NT2/D1 (cell line): ENCODE measurements at places on chromosomes 2 and 18.

- DNase-seq: no peak
Observed at GRCh38 chr18:57211412-57211750, 64.5 kb downstream of the BOD1L2 start.

- DNase-seq: no peak
Observed at GRCh38 chr2:64359892-64360657, 93.9 kb upstream of the LGALSL start.

DNA sequence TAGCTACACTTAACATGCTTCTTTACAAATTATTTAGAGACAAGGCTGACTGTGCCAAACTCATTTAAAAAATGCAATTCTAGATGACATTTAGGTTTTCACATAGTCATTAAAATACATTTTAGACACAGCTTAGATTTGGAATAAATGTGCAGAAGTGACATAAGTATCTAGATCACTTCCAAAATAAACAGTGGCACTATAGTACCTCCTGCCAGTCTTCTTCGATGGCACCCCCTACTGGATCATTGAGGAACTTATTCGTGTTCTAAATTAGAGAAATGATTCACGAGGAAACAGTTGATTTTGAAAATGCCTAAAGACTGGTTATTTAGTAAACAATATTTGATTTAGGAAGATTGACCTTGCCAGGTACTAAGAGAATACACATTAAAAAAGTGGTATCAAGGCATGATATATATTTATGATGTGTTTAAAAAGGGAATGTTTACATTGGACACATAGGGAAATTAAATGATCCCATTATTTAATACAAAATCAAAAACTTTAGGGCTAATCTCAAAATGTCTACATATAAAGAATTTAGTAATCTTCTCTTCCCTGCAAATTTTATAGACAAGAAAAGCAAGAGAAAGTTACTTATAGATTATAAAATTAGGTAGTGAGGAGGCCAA, 323.9 kb downstream of the XIRP2 start:
- peak; percentile 40 for DNase-seq

- peak; percentile 40 for DNase-seq
Observed at GRCh38 chr2:104412384-104412783, 441.5 kb upstream of the POU3F3 start.

- no peak for DNase-seq
Observed at GRCh38 chr2:17934721-17935120, 56.3 kb downstream of the KCNS3 start.

DNA sequence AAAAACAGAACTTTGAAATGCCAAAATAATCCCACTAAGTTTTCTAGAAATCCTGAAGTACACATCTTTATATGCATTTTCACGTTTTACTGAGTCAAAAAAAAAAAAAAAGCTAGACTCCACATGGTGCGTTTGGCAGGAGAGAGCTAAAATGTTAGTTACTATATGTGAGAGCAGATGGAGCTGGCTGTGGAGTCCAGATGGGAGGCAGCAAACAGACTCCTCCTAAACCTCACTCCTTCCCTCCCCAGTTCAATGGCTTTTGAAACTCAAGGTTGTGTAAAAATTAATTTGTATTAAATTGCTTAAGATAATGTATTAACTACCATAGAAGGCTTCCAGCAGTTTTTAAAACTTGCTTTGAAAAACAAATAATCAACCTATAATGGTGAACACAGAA, 248.8 kb downstream of the AGPS start:
- no peak for DNase-seq

DNA sequence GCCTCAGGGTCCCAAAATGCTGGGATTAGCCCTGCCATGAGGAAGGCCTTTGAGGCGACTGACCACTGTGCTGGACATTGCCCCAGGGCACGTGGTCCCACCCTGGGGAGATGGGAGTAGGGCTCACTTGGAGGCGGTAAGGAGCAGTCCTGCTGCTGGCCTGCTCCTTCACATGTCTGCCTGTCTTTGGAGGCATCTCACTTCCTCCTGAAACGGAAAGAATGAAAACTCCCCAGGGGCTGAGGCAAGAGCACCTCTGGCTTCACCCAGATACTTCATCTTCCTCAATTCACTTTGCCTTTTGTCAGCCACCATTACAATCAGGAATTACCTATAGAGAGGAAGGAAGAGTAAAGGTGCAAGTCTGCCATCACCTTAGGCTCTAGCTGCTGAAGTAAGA, 59.9 kb upstream of the GATA6 start:
- no peak for DNase-seq

DNA sequence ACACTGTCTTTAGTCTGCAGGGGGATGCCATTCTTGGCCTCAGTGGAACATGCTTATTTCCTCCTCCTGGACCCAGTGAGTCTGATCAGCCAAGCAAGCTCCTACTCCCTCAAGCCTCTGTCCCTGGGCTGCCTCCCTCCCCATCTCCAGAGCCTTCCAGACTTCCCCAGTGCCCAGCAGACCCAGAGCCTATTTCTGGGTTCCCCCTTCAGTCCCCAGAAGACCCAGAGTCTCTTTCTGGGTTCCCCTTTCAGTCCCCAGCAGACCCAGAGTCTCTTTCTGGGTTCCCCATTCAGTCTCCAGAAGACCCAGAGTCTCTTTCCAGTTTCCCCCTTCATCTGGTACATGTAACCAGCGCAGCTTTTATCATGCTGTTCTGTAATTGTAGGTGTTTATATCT, 17.0 kb upstream of the PKDCC start:
- DNase-seq: no peak

DNA sequence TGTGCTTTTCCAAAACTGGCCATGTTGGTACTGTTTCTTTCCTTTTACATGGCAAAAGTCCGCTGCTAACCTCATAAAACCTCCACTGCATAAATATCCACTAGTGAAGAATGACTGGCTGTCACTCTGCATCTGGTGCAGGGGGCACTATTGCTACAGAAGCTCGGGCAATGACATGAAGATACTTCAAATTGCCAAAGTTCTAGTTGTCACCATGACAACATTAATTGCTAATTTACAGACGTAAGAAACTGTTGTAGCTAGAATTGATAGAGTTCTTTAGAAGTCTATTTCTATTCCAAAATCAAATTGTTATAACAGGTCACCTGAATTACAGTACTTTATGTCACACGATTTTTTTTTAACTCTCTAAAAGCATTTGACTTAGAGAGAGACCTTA, 845 bp downstream of the CFAP210 start:
- no peak for DNase-seq

DNA sequence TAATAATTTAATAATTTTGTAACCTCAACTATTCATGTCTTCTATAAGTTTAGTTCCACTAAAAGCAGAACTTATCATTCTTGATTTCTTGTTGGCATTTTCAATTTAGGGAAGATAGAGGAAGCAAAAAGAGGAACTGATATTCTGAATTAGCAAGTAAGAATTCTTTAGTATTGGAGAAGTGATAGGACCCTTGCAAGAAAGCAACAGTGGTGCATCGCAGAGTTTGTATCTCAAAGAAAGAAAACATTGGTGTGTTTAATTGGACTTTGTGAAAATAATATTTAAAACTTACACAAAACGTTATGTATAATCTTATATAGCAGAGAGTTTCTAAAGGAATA, 36.5 kb upstream of the TNFRSF11A start:
- no peak for DNase-seq

- DNase-seq: no peak
Observed at GRCh38 chr2:139798391-139798790, 1018.2 kb upstream of the NXPH2 start.

DNA sequence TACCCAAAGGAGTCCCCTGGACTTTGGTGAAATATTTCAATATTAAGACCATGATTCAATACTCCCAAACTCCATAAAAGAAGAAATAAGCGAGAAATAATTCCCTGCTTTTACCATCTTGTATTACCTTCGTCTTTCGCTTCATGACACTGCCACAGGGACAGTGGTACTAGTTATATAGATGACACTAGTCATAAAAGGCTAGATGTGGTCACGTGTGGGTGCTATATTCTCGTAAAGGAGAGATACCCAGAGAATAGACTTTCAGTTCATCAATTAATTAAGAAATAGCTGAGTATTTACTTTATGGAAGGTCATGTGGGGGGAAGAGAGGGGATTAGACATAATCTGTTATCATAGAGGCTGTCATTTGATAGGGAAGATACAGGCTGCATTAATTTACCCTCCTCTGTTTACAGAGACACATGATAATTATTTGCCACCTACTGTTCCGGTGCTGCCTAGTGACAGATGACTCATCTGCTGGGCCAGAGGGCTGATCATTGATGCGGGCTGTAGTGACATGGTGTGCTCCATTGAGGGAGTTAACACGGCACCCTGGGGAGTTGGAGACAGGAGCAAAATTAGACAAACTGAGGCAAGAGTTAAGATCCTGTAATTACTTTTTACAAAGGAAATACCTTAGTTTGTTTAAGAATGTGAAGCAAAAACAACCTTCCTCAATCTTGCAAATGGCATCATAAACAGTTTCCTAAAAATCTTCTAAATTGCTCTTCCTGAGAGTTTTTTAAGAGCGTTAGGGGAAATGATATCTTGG, 78.2 kb upstream of the ITGB6 start:
- no peak for DNase-seq

- no peak for DNase-seq
Observed at GRCh38 chr2:70044290-70045040, 42.8 kb upstream of the PCBP1 start.

- DNase-seq: no peak
Observed at GRCh38 chr2:105257981-105258380, 16.4 kb downstream of the GPR45 start.

DNA sequence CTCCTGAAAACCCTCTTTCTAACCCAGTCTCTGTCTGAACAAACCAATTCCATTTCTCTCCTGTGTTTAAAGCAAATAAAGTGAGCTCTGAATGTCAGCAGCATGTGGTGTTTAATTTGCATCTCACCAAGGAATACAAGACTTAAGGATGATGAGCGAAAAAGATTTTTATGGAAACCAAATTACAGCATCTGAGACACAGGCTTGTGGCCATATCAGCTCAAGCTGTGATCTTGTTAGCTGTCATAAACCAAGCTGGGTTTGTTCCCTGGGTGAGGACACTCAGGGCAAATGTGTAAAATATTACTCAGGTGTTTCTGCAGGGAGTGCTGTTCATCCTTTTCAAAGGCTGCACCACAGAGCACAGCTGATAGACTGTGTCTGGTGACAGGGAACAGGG, 129.3 kb upstream of the REV1 start:
- DNase-seq: no peak

DNA sequence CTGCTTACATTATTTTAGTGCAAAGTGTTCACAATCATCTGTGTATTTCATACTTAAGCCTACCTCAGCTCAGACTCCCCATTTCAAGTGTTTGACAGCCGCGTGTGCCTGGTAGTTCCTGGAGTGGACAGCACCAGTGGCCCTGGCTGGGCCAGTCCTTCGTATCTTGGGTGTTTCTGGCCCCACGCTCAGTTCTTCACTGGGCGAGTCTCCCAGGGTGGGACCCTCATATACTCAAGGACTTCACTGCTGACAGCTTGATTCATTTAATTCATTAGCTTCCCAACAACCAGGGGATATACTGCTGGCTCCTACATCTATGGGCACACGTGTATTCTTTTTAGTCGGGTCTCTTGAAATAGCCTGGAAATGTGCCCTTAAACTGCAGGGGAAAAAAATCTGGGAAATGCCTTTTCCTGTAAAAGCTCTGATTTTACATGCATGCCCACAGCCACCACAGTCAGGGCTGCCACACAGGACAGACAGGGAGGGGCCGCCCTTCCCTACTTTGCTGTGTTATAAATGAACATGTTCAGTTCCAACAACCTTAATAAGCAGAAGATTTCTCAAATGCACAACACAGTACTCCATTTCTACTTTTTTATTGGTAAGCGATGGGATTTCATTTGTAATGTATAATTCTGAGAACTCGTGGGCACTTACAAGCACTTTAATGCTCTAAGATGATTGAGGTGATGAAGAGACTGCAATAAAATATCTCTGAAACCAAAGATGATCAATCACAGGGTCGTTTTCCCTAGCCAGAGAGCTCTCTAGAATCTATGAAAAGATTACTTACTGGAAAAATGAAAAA, 205.5 kb upstream of the REV1 start:
- DNase-seq: no peak

DNA sequence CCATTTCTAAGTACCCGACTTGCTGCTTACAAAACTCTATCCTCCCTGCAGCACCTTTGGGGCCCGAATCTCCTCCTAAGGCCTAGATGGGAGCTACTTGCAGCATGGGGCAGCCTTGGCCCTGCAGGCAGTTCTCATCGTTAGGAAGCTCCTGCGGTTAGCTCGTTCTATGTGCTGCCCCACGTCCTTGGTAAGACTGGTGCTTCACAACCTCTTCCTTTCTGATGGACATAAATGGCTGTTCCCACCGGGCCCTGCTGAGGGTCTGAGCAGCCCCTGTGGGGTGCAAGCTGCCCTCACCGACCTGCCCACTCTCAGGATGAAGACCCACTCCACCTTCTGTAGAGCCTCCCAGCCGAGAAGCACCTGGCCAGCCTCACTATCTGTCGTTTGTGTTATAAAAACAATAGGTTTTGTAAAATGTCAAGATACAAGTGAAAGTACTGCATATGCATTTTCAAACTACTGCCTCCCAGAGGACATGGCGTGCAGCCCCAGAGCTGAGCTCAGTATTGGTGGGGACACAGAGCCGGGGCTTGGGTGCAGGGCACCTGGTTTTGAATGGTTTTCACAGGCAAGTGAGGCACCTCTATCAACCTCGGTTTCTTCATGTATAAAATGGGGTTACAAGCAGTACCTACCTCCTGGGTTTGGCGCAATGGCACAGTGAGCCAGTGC, 19.4 kb downstream of the OTOF start:
- DNase-seq: no peak

- DNase-seq: no peak
Observed at GRCh38 chr2:378364-378763, 90.5 kb upstream of the ALKAL2 start.

DNA sequence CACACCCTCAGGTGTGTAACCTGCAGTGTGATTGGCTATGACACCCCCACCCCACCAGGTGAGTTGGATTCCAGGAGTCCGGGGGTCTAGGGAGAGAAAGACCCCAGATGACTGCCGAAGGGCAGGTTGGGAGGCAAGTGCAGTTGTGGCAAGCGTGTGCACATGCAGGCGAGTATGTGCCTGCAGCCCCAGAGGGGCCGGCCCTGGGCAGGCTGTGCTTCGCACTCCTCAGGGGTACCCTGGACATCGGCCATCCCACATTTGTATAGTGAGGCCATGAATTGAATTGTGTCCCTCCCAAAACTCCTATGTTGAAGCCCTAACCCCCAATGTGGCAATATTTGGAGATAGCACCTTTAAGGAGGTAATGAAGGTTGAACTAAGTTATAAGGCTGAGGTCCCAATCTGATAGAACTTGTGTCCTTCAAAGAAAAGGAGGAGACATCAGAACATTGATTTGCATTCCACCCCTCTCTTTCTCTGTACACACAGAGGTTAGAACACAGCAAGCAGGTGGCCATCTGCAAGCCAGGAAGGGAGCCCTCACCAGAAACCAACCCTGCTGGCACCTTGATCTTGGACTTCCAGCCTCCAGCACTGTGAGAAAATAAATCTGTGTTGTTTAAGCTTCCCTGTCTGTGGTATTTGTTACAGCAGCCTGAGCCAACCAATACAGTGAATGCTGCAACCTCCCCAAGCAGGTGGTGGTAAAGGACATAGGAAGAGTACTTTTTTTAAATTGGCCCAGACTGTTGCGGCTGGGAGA, 241.8 kb downstream of the TFCP2L1 start:
- no peak for DNase-seq
